Suppressor macrophage (primary cell): ENCODE measurements at places on chromosomes 5 and 9.
A peak's percentile ranks its signal among the peaks of the same experiment; 100 is the strongest.

- no peak for DNase-seq
Measured at GRCh38 chr9:2815661-2816060, 28.2 kb downstream of the PUM3 start.

- peak; percentile 97 for DNase-seq
Measured at GRCh38 chr5:14809369-14810155, 62.0 kb downstream of the ANKH start.

DNA sequence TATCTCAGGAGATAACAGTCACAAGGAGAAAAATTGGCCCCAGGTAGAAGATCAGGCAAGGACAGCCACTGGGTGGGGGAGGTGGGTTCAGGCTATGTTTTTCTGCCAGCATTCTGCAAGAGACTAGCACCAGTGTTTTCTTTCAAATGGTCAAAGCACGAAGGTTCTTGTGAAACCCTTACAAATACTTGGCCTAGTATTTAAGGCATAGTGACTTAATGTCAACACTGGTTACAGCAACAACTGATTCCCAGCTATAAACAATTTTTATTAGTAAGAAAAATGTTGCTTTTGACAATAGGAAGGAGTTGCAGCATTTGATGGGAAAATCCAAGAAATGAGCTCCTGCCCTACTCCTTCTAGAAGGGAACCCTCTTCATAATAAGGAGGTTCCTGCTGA, 349.6 kb downstream of the SLIT3 start:
- DNase-seq: no peak

DNA sequence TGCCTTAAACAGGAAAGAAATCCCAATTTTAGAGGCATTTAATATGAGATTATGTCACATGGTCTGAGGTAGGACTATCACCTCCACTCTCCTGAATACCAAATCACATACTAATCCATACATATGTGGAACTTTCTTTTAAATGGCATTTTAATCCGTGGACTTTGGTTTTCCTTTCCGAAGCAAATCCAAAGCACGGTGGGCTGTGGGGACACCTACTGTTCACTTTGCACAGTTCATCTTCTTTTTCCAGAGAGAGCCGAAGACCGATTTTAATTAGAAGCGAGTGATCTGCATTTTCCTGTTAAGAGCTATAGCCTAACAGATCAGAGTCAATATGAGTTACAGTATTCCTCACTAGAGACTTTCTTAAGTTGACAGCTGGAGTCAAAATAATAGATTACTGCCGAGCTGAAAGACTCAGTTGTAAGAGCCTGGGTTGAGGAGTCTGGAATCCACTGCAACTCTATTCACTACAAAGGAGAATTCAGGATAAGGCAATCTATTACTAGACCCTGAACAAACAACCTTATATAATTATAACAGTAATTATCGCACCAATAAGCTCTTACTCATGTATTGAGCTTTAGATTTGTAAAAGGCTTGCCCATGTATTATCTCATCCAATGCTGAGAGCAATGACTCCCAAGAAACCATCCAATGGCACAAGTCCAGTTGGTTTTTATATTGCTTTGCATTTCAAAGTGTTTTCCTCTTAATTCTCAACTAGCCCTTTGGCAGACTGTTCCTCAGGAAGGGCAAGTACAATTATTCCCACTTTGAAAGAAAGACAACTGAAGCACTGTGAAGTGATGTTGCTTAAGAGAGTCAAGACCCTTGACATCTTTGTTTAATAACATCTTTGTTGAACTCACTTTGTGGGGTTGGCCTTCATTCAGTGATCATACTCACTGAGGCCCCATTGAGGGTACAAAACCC, 144.7 kb downstream of the TRPM6 start:
- DNase-seq: peak; percentile 10

GRCh38 chr5:103410172-103410571, 151.6 kb downstream of the MACIR start:
- no peak for DNase-seq

DNA sequence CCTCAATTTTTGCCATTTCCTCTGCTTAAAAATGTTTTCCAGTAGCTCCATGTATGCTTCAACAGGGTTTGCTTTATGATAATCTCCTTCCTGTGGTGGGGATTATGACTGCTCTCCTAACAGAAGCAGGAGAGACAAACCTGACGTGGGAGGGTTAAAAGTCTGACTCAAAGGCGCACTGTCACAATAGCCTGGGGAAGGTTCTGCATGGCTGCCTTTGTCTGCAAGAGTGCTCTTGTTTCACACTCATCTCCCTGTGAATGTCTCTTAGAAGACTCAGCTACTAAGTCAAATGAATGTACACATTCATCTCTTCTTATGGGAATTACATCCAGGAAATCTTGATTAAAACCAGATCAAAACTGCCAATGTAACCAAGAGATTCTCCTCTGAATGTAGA, 90.9 kb upstream of the MTAP start:
- DNase-seq: no peak

DNA sequence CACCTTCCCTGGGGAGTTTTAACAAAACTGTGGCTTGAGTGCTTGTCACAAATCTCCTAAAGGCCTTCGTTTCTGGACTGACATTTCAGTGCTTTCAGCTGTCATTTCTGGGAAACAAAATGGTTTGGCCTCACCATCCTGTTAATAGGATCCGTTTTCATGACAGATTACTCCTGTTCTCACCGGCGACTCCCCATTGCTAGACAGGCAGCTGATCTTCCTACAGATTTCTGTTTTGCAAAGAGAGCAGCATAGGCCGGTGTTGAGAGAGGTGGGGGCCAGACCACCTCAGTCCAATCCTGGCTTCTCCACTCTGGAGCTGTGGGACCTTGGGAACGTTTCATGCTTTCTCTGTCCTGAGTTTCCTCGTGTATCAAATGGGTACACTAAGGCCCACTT, 75.5 kb upstream of the OTULINL start:
- no peak for DNase-seq

GRCh38 chr9:13083366-13083765, 196.1 kb downstream of the MPDZ start:
- no peak for DNase-seq

GRCh38 chr5:26245321-26245720, 793.1 kb downstream of the CDH9 start:
- DNase-seq: no peak

DNA sequence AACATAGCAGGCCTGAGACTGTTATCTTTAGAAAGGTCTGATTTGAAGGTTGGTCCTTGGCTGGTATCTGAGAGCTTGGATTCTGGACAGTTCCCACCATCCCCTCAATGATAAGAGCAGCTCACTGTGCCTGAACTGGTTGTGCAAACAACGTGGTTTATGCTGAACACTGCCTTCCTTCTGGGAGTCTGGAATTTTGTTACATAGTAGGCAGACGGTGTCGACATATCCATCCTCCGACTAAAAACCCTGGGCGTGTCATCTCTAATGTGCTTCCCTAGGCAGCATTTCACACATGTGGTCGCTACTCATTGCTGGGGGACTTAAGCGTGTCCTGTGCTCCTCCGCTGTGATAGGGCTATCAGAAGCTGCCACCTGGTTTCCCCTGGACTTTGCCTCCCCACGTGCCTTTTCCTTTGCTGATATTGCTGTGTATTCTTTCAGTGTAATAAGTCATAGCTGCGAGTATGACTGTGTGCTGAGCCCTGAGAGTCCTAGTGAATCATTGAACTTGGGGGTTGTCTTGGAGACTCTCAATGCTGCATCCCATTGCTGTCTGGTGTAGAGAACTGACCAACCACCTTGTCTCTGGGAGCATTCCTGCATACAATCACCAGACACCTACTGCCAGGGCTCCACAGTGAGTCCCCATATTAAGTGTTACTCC, 119.1 kb upstream of the TBC1D2 start:
- DNase-seq: no peak

- peak; percentile 33 for DNase-seq
Measured at GRCh38 chr9:107905308-107906020, 415.9 kb upstream of the KLF4 start.

DNA sequence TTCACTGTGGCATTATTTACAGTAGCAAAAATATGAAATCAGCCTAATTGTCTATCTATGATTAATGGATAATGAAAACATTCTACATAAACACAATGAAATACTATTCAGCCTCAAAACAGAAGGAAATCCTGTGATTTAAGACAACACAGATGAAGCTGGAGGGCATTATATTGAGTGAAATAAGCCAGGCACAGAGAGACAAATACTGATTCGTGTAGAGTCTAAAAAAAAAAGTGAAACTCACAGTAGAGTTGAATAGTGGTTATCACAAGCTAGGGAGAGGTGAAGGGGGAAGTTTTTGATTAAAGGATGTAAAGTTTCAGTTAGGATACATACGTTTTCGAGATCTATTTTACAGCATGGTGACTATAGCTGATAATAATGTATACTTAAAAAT, 122.2 kb downstream of the ADAMTS6 start:
- no peak for DNase-seq

GRCh38 chr5:73274121-73274520, 101.1 kb downstream of the TMEM174 start:
- DNase-seq: no peak

GRCh38 chr5:122110987-122111386, 18.4 kb upstream of the ZNF474 start:
- no peak for DNase-seq

- no peak for DNase-seq
Measured at GRCh38 chr9:132551556-132551955, 30.9 kb upstream of the BARHL1 start.

DNA sequence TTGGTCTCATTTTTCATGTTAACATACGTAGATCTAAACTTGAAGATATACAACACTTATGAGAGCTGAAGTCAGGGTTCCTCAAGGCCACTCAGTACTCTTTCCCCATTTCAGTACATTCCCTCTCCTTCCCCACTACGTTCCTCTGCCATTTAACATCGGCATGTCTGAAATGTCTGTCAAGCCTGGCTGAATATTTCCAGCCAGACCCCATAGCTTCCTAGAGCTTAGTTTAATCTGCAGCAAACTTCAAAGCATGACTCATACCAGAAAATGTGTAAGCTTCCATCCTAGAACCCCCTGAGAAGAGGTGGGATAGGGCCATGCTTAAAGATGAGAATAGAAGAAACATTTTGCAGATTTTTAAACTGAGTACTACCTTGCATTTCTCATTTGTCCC, 6.2 kb downstream of the GZMA start:
- DNase-seq: no peak

DNA sequence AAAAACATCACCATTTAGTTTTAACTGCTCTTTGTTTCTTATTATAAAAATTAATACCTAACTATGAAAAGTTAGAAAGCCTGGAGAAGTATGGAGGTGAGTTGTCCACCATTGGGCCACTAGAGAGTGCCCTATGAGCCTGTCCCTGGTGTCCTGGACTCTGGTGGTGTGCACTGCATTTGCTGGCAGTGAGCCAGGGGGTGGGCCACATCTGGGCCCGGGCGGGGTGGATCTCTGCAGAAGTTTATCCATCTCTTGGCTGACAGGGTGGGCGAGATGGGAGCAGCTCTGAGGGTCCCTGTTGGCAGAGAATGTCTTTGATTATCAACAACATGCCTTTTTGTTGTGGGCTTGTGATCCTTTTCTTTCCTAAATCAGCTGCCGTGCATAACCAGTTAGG, 8.2 kb downstream of the TENT4A start:
- no peak for DNase-seq

DNA sequence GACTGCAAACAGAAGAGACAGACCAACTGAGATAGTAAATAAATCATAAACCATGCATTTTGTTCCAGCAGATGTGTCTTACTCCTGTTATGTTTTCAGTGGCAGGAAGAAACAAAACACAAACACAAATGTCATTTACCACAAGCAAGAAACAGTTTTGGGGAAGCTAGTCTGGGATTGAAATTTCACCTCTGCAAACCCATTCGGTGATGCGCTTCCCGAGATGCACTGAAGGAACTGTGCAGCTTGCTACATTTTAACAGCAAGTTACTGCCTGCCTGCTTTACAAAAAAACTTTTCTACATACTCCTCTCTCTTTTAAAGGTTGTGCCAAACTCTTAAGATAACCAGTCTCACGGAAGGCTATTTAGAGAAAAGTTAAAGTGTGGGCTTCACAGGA, 3.2 kb downstream of the MACROH2A1 start:
- peak; percentile 49 for DNase-seq

- DNase-seq: no peak
Measured at GRCh38 chr5:644971-645370, 32.8 kb downstream of the CEP72 start.

DNA sequence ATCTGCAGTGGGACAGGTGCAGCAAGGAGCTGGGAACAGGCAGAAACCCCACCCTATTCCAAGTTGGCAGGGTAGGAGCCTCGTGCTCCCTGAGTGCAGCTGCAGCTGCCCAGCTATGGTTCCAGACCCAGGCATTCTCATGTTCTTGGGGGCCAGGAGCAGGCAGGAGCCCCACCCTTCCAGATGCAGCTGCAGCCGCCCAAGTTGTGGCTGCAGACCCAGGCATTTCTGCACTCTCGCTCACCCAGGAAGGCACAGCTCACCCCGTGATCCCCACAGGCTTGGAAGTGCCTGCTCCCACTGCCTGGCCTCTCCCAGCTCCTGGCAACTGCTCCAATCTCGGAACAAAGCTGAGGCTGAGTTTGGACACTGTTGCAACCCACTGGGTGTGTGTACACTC, 275.8 kb upstream of the ADRA1B start:
- DNase-seq: no peak

DNA sequence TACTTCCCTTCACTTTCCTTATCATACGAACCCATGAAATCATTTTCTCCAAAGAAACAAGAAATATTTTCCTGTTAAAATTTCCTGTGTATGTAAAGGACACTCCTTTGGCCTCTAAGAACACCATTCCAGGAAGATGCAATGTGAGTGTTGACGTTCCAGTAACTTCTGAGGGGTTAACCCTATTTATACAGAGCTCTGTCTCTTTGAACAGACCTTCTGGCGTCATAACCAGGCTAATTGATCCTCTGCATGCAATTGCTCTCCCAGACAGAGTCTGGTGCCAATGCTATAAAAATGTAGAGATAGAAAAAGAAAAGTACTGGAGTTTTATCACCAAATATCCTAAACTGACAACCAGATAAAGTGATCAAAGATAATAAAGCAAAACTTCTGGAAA, 218.5 kb downstream of the TLE1 start:
- DNase-seq: no peak

DNA sequence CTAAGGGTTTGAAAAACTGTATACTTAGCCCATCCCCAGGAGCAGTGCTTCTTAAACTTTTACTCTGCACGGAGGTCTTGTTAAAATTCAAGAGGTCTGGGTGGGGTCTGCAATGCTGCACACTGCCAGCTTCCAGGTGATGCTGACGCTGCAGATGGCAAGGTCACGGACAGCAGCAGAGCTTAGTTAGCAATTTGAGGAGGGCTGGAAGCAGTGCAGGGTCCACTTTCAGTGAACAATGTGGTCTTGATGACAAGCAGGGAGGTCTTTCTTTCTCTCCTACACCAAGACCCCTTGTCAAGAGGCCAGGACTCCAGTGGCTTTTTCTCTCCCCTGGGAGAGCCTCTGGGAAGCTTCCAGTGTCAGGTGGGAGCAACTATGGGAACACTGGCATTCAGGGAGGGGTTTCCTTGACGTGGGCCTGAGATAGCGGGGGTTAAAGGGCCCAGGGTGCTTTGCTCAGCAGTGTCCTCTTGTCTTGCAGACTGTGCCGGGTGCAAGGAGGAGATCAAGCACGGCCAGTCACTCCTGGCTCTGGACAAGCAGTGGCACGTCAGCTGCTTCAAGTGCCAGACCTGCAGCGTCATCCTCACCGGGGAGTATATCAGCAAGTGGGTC, 65.0 kb upstream of the AFAP1L1 start:
- no peak for DNase-seq

- DNase-seq: no peak
Measured at GRCh38 chr5:88745093-88745696, 137.8 kb downstream of the MEF2C start.

- peak; percentile 36 for DNase-seq
Measured at GRCh38 chr5:172444626-172445365, 9.5 kb downstream of the SH3PXD2B start.

GRCh38 chr5:139774980-139775661, 20.5 kb upstream of the PSD2 start:
- DNase-seq: peak; percentile 89
